Activated CD4-positive, CD25-positive, alpha-beta regulatory T cell treated with anti-CD3 and anti-CD28 coated beads, Interleukin-2, amount 50 U/mL, for 24 hours (primary cell): ENCODE measurements at places on chromosomes 1 and 21.

DNA sequence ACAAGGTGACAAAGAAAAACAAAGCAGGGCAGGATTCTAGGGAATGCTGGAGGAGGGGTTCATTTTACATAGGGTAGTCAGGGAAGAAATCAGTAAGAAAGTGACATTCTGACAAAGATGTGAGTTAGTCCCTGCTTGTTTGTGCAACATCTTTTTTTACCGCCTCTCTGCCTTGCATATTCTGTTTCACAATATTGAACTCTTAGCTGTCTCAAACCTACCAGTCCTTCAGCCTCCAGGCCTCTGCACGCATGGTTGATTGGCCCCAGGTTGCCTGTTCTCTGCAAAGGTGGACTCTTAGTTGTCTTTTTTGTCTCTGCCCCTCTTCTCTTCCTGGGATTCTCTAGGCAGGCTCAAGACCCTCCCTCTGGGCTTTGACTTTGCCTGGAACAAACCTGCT, 152.2 kb upstream of the RUNX1 start:
- ATAC-seq: no peak

DNA sequence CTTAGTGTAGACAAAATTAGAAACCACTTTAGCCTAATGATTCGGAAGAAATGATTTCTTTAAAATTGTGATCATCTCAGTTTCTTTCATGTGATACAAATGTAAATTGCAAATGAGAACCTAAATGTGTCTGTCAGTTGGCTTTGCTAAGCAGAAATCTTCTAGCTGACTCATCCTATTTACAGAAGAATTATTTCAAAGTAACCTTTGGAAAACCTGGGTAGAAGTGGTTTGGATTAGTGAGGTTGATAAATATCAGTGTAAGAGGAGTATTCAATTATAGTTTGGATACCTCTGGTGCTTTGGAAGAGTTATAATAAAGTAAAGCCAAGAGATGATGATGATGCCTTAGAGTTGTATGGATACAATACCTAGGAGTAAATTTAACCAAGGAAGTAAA, 37.4 kb downstream of the CC2D1B start:
- no peak for ATAC-seq

DNA sequence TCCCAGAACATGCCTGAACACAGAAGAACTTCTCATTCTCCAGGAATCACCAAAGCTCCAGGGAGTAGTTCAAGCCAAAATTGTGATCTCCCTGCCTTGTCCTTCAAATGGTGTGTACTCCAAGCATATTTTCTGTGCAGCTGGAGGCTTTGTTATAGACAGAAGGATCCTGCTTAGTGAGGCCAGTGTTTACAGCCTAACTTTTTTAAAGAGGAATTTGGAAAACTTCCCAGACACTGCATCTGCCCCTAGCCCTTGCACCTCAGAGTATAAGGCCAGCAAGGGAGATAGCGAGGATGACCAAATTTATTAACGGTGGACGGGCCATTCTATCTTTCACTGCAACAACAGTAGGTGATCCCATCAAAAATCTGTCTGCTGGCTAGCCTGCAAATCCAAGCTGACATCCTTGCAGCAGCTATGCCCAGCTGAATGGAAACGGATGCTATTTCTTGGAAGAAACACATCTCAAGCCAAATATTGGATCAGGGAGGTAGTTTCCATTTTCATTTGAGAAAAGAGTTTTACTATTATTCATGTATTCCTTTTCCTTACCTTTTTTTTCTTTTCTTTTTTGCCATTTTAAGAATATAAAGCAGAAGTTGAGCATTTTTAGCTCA, 249.8 kb downstream of the USH2A start:
- ATAC-seq: no peak

DNA sequence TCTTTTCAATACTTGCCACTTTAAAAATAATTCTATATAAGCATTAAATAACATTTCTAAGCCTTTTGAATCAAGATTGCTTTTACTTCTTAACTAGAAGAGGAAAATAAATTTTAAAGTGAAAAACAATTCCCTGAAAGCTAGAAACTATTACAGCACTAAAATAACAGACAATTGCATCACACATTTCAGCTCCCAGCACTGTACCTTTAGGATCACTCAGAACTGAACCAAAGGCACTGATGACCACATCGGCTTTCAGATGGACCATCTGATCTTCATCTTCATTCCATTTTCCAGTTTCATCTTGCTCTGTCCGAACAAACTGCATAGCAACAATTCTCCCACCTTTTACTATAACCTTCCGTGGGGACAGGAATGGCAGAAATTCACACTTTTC, 347.3 kb downstream of the DPYD start:
- ATAC-seq: no peak

- peak; percentile 37 for ATAC-seq
Observed at GRCh38 chr1:235806123-235806522, 60.6 kb downstream of the LYST start.

GRCh38 chr1:223088713-223089240, 54.3 kb downstream of the TLR5 start:
- no peak for ATAC-seq

DNA sequence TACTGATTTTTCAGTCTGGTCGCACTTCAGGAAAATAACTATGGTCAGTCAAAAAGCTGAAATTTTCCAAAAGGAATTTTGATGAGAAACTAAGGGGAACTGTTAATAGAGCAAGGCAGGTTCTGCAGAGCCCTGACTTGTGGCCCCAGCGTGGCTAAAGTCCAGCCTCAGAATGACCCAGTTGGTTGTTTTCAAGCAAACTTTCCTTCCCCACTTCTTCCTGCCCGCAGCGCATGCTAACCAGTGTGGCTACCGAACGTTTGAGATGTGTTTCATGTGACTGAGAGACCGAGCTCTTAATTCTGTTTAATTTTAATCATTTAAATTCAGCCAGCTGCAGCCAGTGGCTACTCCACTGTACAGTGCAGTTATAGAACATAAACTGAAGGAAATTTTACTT, 6.2 kb upstream of the IL10RB start:
- ATAC-seq: no peak

DNA sequence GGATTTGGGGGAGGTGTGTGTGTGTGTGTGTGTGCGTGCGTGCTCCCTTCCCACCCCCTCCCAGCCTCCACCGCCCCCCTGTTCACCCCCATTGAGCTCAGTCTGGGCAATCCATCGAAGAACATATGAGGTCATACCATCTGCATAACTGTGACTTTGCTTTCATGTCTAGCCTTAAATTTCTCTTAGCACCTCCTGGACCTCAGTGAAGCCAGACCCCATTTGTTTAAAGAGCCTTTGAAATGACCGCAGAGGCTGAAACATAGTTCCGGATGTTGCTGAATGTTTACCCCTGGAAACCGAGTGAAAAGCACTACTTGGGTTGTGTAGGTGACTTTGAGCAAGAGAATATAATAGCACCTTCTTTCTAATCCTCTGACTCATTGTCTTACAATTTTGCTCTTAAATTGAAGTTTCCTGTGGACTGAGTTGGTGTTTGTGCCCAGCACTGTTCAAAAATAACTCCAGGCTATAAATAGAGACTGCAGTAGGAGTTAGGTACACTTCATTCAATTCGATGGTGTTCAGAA, 75.4 kb downstream of the UBE4B start:
- ATAC-seq: no peak

GRCh38 chr1:247204177-247204647, 32.4 kb upstream of the ZNF124 start:
- ATAC-seq: no peak

DNA sequence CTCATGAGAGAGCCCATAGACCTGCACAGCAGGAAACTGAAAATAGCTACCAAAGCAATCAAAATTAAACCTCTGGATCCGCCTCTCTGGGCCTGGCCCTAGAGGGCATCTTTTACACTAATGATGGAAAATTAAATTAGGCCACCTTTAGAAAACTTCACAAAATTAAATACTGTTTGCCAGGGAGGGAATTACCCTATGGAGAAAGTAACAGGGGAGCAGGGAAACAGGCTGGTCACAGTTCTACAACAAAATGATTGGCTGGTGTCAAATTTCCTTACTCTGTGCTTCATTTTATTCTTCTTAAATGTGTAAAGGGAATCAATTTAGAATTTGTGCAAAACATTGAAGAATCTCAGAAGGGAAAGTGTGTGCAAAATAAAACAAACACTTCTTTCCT, 62.4 kb downstream of the SPATA46 start:
- no peak for ATAC-seq

GRCh38 chr21:29298348-29299045, at the start of gene BACH1:
Gene BACH1, plus strand, starts transcription at chr21:29298922. Its CDS starts 22,359 bp downstream, at chr21:29321281.
- ATAC-seq: peak; percentile 65

- ATAC-seq: no peak
Observed at GRCh38 chr21:42305707-42306147, 9.5 kb downstream of the TFF3 start.

DNA sequence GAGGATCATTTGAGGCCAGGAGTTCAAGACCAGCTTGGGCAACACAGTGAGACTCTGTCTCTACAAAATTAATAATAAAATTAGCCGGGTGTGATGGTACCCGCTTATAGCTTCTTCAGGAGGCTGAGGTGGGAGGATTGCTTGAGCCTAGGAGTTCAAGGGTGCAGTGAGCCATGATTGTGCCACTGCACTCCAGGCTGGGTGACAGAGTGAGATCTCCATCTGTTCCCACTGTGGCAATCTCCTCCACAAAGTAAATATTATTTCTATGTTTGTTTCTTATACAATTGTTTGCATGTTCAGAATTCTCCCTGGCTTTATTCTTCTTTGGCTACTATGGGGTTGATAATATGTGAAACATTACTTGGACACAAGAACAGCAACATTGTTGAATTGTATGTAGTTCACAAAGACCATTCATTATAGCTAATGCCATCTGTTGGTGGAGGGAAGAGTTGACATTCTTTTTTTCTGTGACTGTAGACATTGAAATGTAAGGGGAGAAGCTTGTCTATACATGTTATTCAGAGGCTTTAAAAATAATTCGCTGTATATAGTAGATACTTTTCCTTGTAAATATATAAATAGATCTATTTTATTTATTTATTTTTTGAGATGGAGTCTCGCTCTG, 47.8 kb upstream of the SRSF10 start:
- ATAC-seq: no peak

GRCh38 chr1:1876335-1876930, 14.5 kb downstream of the GNB1 start:
- ATAC-seq: no peak

DNA sequence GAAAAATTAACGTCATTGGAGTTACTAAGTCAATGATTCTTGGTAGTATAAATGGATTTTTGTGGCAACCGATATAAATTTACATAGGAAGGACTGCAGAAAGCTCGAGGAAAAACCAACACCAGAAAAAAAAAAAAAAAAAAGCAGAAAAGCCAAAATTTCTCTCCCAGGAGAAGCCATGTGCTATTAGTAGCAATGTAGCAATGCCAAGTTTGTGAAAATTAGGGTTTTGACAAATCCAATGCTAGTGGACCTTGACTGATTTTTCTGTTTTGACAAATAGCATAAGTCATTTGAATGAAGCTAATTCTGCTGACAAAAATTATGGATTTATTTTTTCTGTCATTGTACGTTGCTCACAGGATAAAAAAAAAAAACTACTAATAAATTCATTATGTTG, 1561.9 kb downstream of the MRPL39 start:
- no peak for ATAC-seq

DNA sequence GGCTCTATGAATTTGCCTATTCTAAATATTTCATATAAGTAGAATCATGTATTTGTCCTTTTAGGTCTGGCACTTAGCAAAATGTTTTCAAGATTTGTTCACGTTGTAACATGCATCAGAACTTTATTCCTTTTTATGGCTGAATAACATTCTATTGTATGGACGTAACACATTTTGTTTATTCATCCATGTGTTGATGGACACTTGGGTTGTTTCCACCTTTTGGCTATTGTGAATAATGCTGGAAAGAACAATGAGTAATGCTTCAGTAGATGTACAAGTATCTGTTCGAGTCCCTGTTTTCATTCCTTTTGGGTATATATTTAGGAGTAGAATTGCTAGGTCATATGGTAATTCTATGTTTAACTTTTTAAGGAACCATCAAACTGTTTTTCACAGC, 24.7 kb downstream of the SLC35A3 start:
- ATAC-seq: no peak

GRCh38 chr1:218529646-218530300, 184.6 kb downstream of the TGFB2 start:
- ATAC-seq: no peak

DNA sequence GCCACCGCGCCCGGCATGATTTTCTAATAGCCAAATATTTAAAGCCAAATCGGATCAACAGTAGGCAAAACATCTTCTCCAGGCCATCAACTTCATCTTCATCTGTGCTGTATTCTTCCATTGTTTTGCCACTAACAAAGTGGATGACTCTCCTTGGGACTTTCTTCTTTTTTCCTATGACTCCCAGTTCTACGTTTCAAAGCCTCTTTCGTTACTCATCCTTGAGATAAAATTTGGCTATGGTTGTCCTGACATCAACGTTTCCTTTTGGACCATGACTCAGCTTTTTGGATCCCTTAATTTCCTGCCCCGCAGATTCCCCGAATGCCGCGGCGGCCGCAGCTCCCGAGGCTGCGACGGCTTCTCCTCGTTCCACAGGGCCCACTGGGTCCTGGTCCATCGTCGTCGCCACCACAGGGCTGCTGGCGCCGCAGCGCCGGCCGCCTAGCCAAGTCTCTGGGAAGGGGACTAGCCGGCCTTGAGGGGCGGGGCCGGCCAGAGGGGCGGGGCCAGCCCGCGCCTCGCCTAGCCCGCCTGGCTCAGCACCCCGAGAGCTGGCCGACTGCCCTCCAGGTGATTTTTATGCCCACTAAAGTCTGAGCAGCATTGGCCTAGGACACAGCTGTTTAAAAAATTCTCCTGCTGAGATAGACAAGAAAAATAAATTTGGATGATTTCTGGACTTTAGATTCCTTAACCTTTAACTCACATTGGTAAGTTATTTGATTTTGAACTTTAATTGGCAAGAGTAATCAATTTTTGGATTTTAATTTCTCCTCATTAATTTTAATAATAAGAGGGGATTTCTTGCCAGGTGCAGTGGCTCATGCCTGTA, 93.9 kb downstream of the ADCY10 start:
- ATAC-seq: peak; percentile 28

DNA sequence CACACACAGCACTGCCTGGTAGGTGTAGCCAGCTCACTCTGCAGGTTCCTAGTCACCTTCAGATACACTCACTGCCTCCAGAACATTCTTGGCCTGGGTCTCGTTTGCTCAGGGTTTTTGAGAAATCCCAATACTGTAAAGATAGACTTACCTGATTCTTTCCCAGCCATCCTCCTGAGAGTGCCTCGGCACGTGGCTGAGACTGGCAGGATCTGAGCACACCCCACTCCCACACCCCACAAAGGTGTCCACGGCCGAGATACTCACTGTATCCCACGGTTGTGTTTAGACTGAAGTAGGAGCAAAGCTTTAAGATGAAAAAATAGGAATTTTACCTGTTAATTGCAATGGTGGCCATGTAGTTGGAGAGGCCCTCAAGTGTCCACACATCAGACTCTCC, 33.4 kb downstream of the SNAP47 start:
- ATAC-seq: no peak
